ENCODE measurements at places on chromosomes 7 and 10.

- no peak for DNase-seq
Measured at GRCh38 chr7:86788948-86789347, 145.2 kb downstream of the GRM3 start.

- peak; percentile 48 for DNase-seq
Measured at GRCh38 chr10:89563861-89564478, 28.6 kb upstream of the SLC16A12 start.

- no peak for DNase-seq
Measured at GRCh38 chr10:96935810-96936209, 103.7 kb downstream of the LCOR start.

DNA sequence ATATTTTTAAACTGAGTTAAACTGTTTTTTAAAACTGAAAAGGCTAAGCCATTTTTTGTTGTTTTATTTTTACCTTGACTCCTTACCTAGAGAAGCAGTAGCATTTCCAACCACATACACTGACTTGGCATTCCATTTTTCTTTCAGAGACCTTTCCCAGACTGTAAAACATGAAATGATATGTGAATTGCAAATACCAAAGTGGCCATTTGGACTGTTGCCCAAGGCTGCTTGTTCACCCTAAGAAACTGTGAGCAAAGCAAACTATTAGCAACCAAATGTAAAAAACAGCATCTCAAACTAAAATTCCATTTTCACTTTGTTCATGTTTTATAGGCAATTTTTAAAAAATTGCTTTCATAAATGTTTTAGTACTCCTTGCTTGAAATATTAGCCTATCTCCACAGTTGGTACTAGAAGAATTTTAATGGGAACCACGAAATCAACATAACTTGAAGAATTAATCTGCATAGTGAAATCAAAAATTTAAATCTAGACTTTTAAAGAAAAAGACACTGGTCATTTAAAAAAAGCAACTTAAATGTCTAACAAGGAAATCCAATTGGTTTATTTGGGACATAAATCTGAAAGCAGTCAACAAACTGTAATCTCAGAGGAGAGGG, 10.8 kb downstream of the UROS start:
- no peak for DNase-seq

DNA sequence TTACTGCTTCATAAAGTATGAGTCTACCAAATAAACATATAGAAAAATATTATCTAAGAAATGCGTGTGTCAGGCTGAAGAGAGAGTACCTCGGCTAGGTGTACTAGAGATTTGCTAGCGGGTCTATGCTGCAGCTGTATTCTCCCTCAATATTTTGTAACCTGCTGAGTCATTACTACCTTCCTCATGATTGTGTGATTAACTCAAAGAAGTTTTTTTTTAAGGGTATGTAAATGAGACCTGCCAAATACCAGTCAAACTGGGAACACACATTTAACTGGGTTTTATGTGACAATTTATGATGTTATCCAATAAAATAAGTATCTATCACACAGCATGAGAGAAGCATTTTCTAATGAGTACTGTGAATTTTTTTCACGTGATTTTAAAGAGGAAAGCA, 180.4 kb downstream of the RNF133 start:
- peak; percentile 8 for DNase-seq

GRCh38 chr10:132834891-132835847, 49.2 kb upstream of the NKX6-2 start:
- DNase-seq, result no peak

DNA sequence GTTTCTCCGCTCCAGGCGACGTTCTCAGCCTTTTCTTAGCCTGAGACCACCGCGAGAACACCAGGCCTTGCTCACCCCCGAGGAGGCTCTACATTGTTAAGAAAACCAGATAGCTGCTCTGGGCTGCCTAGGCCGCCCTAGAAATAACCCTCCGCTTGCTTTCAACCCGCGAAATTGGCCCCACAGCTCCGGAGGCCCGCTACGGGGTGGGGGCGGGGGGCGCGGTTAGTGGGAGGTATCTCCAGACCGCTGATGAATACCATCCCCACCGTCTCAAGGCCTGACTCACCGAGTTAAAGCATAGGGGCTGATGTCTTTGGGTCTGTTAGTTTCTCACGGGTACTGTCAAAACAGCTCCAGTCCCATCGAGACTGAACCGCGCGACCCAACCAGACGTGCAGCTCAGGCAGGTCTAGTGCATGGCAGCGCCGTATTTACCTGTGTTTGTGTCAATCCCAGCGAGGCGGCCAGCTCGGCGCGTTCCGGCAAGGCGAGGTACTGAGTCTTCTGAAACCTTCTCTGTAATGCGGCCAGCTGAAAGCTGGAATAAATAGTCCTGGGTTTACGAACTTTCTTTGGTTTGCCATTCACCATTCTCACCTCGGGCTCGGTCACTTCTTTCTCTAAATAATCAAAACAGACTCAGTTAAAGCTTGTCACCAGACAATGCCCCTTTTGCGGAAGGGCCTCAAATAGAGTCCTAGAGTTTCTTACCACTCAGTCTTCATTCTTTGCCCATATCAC, 2.7 kb downstream of the DLX5 start:
- DNase-seq, result no peak

GRCh38 chr7:77226357-77226839, 26.8 kb upstream of the FGL2 start:
- DNase-seq, result no peak

DNA sequence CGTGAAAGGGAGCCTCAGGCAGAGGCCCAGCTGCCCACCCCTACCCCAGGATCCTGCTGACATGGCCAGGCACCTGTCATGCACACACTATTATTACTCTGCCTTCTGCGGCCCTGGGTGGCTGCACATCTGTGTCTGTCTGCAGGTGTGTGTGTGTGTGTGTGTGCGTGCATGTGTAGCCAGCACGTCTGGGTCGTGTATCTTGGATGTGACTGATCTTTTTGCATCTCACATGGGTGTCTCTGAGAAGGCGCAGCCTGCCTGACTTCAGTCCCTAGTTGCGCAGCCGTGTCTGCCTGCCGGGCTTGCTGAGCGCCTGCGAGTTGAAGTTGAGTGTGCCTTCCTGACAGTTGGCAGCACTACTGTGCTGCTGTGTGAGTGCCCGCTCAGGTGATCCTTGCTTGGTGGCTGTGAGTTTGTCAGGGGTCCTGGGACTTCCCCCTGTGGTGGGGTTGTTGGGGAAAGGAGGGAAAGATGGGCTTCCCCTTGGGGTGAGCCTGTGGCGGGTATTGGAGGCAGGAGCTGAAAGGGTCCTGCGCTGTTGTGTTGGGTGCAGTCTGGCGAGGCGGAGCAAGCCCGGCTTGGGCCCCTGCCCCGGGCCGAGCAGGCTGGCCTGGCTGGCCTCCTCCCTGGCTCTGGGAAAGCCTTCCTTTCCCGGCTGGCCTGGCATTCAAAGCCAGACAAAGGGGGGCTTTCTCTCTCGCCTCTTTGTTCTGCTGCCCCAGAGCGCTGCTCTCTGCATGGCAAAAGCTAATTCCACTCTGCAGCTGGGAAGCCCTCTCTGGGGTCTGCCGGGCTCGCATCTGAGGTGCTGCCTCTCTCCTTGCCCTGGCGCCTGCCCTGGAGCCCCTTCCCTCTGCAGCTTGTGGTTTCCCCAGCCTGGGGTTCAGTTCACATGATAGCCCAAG, 4.9 kb downstream of the TRIM8 start:
- DNase-seq, result no peak

- DNase-seq, result peak; percentile 17
Measured at GRCh38 chr10:89389254-89389653, 3.2 kb upstream of the IFIT1 start.

DNA sequence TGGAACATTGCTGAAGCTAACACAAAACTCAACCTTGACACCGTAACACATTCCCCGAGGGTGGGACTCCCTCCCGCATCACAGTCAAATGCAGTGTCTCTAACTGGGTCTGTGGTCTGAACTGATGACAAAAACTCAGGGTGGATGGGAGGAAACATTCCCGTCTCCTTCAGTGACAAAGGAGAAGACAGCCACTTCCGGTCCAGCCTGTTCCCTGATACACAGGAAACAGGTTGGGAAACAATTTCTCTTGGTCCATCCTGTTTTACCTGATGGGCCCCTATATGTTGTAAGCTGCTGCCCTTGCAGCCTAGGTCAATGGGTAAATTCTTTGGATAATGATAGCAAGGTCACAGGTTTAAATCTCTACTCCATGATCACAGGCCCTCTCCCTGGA, 20.4 kb downstream of the SLC13A4 start:
- DNase-seq, result peak; percentile 16

- DNase-seq, result no peak
Measured at GRCh38 chr10:84398696-84399095, 70.3 kb downstream of the CCSER2 start.

All from mammary epithelial cell (primary cell).